Type B pancreatic cell (in vitro differentiated cells): ENCODE measurements at places on chromosomes 11 and 22. TPM values are rescaled to one million over a fixed set of nuclear protein-coding genes. Genes with fewer than 3 reads are reported as not detected.

GRCh38 chr11:75369560-75370255 is 18.2 kb upstream of the ARRB1 start:
- peaks cover 4% of the 10 kb centered on the region for H3K27me3 ChIP-seq
- no peaks in the 10 kb centered on the region for H3K36me3 ChIP-seq

DNA sequence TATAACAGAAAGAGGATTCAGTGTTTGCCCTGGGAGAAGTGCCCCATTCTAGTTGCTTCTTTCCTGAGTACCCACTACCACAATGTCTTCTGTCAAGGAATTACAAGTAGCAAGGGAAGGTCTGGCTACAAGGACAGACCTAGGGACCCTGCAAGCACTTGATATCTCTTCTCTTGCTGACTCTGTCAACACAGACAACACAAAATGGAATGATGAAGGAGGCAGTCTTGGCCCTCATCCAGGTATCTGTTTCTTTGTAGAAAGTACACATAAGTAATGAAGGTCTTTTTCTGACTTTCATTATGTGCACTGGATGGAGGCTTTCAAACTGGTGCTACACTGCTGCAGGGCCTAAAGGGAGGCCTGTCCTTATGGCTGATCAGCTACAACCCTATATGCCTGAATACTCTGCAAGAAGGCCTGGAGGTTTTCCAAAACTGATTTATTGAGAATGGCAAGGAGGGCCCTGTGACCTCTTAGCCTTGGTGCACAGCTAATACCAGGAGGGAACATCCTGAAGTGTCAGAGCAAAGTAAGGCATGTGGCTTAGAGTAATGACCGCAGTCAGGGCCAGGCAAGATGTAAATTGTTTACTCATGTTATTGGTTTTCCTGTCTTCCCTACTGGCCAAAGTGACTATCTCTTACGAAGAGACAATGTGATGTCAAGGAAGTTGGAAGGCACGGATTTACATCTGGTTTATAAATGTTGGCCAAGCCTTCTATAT is 31.2 kb downstream of the GAB2 start:
- H3K36me3 ChIP-seq: peaks cover 30% of the 10 kb centered on the region
- no peak for DNase-seq
- H3K4me3 ChIP-seq: no peak overlapping the region
- peaks cover 23% of the 10 kb centered on the region for H3K4me1 ChIP-seq
- no peak overlapping the region for H3K27ac ChIP-seq

The MS4A15 gene
- total RNA-seq: 0.27 TPM in 1 of 2 replicates, not detected in the other

The GRK3 gene
- 10.3 and 14.0 TPM in 2 replicates for total RNA-seq

The FAM180B gene
- 0.43 TPM in 1 of 2 replicates, not detected in the other for total RNA-seq
